Central memory CD8-positive, alpha-beta T cell (primary cell): ENCODE measurements at places on chromosomes 13 and 19.

- no peak for DNase-seq
These were observed 538 bp downstream of the ZNF428 start for GRCh38 chr19:43618921-43619261.

DNA sequence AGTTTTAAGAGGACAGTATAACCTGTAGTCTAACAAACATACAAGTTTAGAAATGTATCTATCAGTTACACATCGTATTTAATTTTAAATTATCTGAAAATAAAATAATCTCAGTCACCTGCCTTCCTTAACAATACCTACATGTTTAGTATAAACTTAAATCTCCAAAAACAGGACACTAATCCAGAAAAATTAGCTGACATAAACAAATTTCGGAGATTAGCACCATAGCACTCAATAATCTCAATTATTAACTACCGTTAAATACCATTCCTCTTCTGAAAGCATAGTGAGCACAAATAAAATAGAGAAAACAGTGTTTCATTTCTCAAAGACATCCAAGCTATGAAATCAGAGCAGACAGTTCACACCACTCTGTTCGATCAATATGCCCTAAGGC is 13.2 kb downstream of the MED4 start:
- no peak for DNase-seq

GRCh38 chr19:13010992-13011652 is 15.8 kb downstream of the NFIX start:
- DNase-seq, result no peak

DNA sequence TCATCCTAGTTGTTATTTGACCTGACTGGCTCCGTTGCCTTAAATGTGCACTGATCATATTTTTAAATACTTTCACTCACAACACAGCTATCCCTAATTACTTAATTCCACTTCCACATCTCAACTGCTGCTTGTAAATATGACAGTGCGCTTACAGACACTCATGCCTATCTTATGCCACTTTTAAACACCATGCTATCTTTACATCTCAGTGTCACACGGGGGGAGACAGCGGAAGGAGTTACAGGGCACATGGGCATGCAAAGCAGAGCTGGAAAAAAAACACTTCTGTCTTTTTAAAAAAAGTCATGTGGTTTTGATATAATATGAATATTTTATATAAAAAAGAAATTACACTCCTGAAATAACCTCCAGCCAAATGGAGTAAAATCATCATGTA is 44.1 kb downstream of the SMAD9 start:
- DNase-seq, result no peak

- no peak for DNase-seq
These were observed 2.0 kb downstream of the GRAMD1A start for GRCh38 chr19:35002037-35002535.

- no peak for DNase-seq
These were observed 43.2 kb downstream of the N4BP2L2 start for GRCh38 chr13:32495429-32495828.

DNA sequence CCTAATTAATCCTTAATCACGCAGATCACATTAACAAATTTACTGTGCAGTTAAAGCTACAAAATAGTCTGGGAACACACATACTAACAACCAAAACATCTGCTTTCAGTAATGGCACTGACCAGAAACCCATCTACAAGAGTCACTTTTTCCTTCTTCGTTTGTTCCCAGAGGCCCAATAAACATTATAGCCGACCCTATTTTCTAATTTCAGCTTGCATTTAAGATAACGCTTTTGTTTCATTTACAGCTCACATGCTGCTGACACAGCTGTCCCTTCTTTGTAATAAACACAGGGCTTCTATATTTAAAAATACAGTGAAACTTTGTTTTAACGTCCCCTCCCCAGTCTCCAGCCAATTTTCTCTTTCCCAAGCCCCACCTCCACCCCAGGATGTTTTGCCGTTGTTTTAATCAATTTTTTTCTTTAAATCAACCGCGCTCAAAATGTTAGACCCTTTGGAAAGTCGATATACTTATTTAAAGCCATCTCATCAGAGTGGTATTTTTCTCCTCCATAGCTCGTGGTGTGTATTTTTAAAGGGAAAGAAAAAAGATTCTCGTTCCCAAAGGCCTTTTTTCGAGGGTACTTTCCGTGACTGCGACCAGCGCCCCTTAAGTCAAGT is 1.7 kb upstream of the WBP4 start:
- no peak for DNase-seq

- peak; percentile 89 for DNase-seq
These were observed 712 bp downstream of the BBC3 start for GRCh38 chr19:47230054-47230920.

DNA sequence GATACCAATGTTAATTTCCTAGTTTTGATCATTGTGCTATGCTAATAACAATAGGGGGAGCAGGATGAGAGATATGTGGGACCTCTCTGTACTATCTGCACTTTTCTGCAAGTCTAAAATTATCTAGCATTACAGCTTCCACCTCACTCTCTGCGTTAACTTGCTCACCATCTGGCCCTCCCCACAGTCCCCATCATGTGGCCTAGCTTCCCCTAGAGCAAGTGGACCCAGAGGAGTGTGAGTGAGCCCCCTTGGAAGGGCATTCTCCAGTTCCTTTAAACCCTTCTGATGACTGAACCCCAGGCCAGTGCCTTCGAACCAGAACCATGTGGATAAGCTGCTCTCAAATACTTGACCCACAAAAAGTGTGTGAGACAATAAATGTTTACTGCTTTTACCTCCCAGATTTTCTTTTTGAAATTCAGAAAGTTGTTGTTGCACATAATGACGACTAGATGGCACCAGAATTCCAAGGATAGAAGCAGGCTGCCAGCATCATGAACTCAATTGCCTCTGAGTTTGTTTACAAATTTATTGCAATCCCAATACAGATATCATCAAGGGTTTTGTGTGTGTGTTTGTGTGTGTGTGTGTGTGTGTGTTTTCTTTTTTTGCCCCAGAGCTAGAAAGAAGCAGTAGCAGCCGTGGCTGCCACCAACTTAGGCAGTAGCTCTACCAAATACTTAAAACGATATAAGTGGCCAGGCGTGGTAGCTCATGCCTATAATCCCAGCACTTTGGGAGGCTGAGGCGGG is 49.0 kb upstream of the ZNF780A start:
- no peak for DNase-seq

- no peak for DNase-seq
These were observed 11.1 kb upstream of the UQCR11 start for GRCh38 chr19:1616396-1616795.

GRCh38 chr13:18954254-18954653 is 227.4 kb downstream of the TUBA3C start:
- DNase-seq, result no peak
